Coronary artery (tissue), 2 donors: ENCODE measurements at places on chromosomes 12 and 14.
A peak's percentile ranks its signal among the peaks of the same experiment; 100 is the strongest.

- DNase-seq = no peak
Measured at GRCh38 chr12:26728205-26729050, 104.6 kb downstream of the ITPR2 start.

DNA sequence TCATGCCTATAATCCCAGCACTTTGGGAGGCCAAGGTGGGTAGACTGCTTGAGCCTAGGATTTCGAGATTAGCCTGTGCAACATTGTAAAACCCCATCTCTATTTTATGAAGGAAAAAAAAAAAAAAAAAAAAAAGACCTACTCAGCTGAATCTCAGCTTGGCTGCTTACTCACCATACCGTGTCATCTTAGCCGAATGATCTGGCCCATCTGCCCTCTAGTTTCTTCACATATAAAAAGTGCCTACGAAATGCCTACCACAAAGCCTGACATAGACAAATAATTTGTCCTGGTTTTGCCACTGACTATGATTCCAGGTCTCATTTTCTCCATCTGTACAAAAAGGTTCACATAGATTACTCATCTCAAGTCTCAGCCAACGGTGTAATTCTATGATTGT lies 10.1 kb downstream of the DIABLO start:
- no peak for DNase-seq

- DNase-seq = no peak
Measured at GRCh38 chr14:92846162-92846897, 52.2 kb downstream of the GOLGA5 start.

DNA sequence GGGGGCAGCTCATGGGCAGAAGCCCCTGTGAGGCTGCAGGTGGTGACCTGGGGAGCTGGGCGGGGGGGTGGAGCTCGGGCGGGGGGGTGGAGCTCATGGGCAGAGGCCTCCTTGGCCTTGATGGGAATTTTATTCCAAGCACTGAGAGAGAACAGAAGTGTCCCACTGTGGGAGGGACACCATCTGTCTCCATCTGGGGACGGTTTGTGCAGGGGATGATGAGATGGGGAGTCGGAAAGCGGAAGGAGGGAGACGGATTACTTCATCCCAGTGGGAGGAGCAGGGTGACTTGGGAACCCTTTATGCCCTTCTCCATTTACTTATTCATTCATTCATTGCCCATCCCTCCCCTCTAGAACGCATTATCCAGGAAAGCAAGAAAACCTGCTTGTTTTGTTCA lies 304.7 kb downstream of the ADGRD1 start:
- no peak for DNase-seq

- no peak for DNase-seq
Measured at GRCh38 chr14:78605025-78605762, 435.0 kb downstream of the NRXN3 start.

DNA sequence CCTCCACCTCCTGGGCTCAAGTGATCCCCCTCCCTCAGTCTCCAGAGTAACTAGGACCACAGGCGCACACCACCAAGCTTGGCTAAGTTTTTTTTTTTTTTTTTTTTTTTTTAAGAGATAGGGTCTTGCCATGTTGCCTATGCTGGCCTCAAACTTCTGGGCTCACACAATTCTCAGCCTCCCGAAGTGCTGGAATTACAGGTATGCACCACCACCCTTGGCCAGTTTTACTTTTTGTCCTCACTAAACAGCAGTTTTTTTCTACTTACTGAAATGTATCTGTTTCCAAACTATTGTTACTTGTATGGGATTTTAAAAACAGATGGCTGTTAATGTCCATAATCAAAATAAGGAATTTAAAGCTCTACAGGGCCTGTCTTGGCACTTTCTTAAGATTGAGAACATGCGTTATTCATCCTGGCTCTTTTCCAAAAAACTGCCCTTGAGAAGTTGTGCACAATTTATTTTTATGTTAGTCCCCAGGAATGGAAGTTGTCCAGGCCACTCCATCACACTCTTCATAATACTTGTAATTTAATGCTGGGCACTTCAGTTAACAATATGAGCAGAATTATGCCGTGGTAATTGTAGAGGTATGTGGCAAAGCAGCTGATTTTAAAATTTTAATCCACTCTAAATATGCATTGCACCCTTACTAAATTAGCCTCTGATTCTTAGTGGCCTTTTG lies 51.9 kb upstream of the REP15 start:
- DNase-seq = no peak

GRCh38 chr12:110171636-110172035 lies 47.5 kb downstream of the IFT81 start:
- no peak for DNase-seq

DNA sequence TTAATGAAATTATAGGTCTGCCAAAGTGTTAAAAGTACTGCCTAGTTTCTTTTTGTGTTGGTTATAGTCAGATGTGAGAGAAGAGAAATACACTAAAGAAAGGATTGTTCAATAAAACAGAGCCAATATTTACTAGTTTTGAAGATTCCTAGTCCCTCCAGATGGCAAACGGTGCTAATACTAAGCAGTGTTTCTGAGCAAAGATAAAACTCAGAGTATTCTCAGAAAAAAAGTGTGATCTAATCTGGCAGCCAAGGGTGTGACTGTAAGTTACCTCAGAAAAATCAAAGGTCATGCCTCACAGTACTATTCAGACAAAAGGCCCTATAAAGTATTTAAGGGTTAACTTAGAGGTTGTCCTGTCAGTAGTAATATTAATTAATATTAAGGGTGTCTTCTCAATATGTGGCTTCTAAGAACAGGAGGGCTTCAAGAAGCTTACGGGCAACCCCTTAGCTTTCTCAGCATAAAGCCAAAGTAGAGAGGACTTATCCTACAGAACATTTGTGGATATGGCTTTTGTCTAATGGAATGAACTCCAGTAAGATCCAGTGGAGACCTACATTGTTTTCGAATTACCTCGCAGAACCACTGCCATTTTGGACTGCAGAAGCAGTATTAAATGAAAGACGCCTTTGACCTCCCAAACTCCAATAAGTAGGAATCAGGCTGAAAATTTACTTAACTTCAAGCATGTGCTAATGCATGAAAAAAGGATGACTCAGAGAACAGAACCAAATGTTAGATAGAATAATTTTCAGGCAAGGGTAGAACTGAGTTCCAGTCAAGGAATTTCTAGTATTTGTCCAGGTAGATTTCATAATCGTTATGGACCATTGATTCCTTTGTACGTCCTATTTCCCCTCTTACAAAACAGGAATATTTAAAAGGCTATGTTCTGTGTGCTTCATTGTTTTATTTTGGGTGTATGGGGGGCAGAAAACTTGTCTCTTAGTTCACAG lies 46.6 kb downstream of the USP15 start:
- no peak for DNase-seq

GRCh38 chr14:78022059-78022458 lies 148.1 kb upstream of the NRXN3 start:
- DNase-seq = no peak

DNA sequence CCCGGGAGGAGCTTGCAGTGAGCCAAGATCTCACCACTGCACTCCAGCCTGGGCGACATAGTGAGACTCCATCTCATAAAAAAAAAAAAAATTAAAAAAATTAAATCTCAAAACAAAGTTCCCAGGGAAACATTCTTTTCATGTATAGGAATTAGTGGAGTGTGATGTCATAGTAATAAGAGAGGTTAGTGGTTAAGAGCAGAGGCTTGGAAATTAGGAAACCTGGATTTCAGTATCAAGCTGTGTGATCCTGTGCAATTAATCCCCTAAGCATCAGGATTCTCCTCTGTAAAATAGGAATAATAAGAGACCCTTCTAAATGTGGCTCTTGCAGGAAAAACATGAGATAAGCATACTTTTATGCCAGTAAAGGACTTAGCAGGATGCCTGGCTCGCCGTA lies 3.1 kb upstream of the TXNRD1 start:
- DNase-seq = no peak

DNA sequence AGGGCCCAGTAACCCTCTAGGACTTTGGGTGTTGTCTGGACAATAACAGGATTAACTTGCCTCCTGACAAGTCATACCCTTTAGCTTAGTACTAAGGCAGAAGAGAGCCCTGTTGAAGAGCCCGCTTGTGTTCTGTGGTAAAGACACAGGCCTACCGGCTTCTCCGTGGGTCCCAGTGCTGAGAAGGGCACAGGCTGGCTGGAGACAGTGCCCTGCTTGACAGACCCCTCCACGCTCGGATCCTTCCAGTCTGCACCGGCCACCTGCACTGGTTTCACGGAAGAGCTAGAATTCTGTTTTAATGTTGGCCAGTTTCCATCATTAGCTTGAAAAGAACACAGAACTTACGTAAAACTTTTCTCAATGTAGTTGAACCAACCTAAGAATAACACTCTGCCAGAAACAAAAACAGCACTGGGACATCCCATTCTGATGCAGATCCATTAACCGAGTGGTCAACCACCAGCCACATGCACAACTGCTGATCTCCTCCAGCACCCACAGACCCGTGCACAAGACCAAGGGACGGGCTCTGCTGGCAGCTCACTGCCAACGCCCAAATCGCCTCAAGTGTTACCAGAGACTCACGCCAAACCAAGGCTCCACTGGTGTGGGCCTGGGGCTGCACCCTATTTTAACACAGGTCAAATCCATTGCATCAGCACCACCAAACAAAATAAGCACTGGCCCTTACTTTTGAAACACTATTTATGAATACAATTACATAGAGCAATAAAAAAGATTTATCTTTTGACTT lies 27.1 kb downstream of the ZFYVE21 start:
- DNase-seq = peak; percentile 67

DNA sequence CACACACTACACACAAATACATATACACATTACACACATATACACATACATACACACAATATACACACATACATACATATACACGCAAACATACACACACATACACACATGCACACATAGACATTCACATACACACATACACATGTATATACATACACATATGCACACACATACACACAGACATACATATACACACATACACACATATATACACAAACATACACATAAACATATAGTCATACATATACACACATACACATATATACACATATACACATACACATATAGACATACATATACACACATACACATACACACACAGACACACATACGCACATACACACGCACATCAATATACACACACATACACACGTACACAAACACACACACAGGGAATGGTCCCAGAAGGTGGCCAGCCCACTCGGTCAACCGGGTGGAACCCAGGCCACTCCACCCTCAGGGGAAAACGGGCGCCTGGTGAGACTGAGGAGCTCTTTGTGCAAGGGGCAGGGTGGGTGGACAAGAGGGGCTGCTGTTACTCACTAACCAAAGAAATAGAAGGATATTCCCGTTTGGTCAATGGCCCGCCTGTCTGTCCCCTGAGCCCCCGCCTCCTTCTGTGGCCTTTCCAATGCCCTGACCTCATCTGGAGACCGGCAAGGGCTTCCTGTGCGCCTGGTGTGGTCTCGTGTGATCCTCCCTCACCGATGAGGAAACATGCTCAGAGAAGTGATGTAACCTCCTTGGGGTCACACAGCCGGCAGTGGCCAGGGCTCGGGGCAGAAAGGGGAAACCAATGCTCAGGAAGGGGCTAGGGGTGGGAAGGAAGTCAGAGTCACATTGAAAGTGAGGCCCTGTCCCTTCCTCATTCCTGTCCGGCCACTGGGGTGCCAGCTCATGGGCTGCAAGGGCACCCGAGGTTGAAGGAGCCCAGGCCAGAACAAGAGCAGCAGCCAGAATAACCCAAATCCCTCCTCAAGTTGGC lies 5.3 kb downstream of the TRPV4 start:
- no peak for DNase-seq

GRCh38 chr14:77144412-77145115 lies 3.0 kb upstream of the ZDHHC22 start:
- DNase-seq = no peak

DNA sequence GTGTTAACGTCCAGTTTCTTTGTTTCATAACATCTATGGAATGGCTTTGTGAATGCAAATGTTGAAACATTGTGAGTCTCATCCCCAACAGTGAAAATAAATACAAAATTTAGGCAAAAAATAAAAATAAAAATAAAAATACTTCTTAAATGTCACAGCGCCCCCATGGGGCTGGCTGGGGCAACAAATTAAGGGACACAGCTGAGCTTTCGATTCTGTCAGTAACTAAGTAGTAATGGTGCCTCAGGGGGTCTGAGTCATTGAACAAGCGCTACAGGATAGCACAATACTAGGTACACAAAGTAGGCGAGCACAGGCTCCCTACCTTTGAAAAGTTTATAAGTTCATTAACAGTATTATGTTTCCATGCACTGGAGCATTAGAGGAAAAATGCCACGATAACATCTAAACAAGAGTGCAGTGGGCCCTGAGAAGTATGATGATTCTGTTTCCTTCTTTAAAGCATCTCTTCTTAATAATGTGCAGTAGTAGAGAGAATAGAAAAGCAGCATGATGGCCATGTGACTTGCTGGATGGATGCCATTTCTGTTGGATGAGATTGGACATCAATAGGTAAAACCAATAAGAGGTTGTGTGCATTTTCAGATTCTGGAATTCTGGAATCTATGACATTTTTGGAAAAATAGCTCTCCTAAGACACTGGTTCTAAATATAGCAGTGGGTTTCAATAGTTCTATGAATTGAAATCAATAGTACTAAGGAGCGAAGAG lies 667.2 kb downstream of the DIO2 start:
- DNase-seq = no peak

- no peak for DNase-seq
Measured at GRCh38 chr14:33062476-33062875, 123.8 kb downstream of the NPAS3 start.

DNA sequence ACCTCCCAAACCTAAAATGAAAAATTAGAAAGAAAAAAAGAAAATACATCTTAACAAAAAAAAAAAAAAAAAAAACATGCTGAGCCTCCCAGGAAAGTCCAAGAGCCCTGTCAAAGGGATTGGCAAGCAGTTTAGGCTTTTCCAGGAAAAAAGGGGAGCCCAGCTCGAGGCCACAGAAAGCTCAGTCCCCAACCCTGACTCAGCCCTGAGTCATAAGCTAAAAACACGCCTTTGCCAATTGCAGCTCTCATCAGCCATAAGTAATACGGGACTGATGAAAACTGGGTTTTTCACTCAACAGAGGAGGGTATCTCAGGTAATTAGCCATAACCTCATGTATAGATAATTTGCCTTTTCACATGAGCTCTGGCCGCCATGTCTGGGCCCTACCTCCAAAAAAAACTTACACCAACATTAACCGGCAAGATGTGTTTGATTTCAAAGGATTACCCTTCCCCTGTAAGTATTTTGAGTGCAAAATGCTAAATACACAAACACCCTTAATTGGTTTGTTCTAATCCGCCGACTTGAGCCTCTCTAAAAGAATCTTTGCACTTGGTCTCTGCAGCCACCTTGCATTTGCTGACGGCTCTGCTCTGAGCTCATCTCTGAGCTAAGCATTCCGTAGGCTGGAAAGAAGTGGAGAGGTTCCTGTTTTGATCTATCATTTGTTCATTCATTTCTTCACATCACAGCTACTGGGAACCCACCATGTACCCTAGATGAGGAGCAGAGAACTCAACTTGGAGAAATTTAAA lies 319.2 kb downstream of the BCL11B start:
- no peak for DNase-seq

- no peak for DNase-seq
Measured at GRCh38 chr14:101969481-101969880, 5.1 kb downstream of the DYNC1H1 start.
